ENCODE measurements at places on chromosomes 11 and 22.

DNA sequence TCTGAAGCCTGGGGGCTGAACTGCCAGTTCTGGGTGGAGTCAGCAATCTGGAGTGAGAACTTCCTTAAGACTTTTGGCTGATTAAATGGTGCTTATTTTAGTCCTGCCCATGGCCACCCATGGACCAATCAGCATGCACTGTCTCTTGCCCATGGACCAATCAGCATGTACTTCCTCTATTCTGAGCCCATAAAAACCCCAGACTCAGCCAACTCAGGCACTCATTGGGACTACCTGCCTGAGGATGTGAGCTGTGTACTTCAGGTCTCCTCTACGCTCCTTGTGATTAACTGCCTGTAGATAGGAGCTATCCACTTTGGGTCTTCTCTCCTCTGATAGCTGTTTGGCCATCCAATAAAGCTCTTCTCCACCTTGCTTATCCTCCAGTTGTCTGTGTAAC, 342.3 kb upstream of the CCDC179 start:
- DNase-seq: no peak

DNA sequence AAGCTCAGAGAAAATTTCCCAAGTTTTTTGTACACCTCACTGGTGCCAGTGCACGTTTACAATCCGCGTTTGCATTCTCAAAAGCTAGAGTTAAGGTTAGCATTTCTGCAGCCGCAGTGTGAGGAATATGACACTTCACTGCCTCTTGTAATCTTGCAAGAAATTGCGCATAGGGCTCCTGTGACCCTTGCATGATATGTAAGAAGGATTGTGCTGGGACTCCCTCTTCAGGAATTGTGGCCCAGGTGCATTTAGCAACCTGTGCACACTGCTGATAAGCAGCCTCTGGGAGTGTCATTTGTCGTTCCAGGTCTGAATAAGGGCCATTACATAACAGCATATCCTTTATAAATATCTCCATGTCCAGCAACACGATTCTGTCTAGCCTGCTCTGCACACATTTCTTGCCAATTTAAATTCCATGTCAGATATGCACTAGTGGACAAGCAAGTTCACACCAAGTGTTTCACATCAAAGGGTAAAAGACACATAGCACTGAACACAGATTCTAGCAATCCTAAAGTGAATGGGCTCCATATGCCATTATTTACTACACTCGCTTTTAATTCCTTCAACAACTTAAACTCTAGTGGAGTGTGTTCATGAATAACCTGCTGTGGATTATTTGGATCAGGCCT, 69.2 kb upstream of the INCENP start:
- DNase-seq: no peak

GRCh38 chr11:132937016-132937415, 595.3 kb downstream of the OPCML start:
- DNase-seq: peak; percentile 42

DNA sequence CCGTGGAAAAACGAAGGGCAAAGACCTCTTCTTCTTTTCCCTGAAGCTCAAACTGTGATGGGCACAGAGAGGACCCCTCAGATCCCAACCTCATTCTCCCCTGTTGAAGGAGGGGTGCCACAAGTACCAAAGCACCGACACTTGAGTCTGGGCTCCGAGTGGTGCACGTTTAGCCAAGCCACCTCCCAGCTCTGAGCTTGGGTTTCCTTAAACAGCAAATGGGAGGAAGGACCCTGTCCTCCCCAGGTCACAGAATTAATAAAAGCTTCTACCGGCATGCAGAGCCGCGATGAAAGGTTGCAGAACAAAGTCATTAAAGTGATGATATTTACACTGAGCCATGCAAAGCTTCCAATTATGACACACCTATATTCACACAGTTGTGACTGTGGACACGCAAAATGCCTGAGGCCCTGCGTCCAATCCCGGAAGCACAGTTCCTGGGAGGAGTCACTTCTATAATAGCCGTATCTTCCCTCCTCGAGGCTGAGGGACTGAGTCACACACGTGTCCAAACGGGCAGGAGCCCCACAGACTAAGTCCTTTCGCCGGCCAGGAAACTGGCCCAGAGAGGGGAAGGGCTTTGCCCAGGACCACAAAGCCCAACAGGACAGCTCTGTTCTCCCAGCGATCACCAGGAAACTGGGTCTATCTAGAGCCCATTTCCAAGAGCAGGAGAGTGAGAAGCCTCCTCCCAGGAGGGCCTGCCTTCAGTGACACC, 922 bp upstream of the CSNK1E start:
- peak; percentile 58 for DNase-seq

- DNase-seq: no peak
These were observed 7.1 kb downstream of the NLRX1 start for GRCh38 chr11:119175493-119176077.

- peak; percentile 48 for DNase-seq
These were observed 180.0 kb downstream of the MAML2 start for GRCh38 chr11:96162816-96163499.

- DNase-seq: peak; percentile 29
These were observed 128.8 kb downstream of the SGSM3 start for GRCh38 chr22:40499209-40499623.

- DNase-seq: no peak
These were observed 7.0 kb downstream of the MMP3 start for GRCh38 chr11:102836290-102836875.

DNA sequence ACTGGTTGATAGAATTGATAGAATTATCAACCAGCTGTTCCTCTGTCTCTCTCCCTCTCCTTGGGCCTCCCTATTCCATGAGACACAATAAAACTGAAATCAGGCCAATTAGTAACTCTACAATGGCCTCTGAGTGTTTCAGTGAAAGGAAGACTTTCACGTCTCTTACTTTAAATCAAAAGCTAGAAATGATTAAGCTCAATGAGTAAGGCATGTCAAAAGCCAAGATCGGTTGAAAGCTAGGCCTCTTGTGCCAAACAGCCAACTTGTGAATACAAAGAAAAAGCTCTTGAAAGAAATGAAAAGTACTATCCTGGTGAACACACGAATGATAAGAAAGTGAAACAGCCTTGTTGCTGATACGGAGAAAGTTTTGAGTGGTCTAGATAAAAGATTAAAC, 16.6 kb downstream of the PIH1D2 start:
- no peak for DNase-seq

DNA sequence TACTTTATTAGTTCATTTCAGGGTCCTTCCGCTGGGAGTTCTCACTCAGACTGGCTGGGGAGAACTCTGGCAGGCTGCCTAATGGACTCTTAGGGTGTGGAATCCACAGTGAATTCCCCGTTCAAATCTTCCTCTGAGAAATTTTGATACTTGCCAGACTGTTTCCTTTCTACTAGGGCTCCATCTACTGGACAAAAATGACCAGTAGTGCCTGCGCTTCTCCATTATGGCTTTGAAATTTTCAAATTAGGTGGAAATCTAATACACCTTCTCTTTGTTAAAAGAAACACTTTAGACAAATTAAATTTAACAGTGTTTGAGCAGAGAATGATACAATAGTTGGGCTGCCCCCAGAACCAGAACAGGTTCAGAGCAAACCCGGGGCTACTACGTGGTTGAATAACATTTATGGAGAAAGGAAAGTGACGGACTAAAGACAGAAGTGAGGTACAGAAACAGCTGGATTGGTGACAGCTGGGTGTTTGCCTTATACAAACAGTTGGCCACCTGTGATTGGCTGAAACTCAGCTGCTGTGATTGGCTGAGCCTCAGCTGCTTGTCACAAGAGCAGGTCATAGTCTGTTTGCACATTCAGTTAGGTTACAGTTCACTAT, 52.9 kb upstream of the FDX1 start:
- peak; percentile 93 for DNase-seq

GRCh38 chr11:26778000-26778757, 56.3 kb upstream of the SLC5A12 start:
- no peak for DNase-seq

DNA sequence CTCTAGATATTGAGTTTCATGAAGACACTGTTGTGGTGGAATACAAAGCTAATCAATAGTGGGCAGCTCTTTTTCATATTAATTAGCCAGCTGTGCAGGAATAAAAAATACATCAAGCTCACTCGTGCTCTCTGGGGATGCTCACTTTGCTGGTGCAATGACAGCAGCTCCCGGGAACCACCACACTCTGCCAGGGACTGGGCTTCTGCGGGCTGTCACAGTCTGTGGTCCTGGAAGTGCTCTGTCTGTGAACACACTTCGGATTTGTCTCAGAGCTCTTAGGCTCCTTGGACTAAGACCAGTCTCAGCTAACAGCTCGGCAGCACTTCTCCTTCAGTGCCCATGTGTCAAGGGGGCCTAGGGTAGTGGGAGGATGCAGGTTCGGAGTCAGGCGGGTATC, 393.5 kb downstream of the TENM4 start:
- peak; percentile 70 for DNase-seq

DNA sequence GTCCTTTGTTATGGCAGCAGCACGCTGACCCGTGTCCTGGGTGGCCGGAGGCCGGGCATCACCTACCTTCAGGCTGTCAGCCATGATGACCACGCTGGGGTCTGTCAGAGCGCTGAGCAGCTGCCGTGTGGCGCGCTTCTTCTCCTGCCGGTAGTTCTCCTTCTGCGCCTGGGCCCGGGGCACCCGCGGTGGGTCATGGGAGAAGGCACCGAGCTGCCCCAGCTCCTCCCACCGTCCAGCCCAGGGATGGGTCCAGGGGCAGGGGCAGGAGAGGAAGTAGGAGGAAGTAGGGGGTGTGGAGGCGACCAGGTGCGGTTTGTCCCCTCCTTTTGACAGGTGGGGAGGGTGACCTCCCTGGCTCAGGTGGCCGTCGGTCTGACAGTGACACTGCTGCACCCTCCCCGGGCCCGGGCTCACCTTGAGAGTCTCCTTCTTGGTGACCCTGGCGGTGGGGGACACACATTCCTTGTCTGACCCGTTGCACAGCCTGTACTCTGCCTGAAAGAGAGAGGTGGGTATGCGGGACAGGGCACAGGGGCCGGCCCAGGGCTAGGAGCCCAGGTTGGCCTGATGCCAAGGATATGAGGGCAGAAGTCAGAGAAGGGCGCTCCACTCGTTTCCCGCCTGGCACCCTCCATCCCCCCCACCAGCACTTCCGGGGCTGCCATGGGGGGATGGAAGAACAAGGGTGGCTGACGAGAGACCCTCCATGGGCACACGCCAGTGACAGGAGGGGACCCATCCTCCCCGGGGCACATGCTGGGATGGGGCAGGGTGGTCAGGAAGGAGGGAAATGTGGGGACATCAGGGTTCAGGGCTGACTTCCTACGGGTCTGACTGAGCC, 43.0 kb downstream of the OSBPL5 start:
- DNase-seq: no peak
